ENCODE measurements at places on chromosomes 6 and 20.

GRCh38 chr20:5859608-5860007 lies 90.7 kb downstream of the TRMT6 start:
- no peak for DNase-seq

DNA sequence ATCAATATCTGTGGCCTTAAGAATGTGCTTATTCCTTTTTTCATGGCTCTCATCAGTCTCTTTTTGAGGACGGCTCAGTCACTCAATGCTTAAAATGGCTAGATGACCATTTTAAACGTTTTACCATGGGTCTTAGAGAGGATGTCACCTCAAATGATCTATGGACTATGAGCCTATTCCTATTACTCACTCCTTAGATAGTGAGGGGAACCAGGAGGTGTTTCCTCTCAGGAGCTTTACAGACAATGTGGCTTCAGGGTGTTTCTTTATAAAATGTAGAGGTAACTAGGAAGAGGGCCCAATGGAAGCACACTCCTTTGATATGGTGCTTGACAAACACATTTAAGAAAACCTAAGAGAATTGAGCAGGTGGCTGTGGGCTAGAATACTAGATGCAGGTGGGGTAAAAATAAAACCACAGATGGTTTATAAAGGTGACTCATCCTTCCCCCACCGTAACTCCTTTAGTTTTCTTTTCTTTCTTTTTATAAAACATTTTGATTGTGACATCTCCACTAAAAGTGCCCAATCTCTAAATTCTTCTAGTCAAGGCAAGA lies 1.5 kb upstream of the TMEM200A start:
- no peak for DNase-seq

DNA sequence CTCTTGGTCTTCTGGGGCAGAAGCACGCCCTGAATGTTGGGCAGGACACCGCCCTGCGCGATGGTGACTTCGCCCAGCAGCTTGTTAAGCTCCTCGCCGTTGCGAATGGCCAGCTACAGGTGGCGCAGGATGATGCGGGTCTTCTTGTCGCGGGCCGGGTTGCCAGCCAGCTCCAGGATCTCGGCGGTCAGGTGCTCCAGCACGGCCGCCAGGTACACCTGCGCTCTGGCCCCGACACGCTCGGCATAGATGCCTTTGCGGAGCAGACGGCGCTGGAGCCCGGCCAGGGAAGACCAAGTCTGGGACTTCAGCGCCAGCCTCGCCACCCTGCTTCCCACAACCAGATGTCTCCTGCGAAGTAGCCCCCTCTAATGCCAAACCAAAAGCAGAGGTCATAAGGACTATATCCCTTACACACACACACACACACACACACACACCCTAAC lies 8.0 kb upstream of the SLC17A3 start:
- DNase-seq, result peak; percentile 3

- no peak for DNase-seq
Measured at GRCh38 chr6:19037607-19038006, 650.5 kb downstream of the RNF144B start.

DNA sequence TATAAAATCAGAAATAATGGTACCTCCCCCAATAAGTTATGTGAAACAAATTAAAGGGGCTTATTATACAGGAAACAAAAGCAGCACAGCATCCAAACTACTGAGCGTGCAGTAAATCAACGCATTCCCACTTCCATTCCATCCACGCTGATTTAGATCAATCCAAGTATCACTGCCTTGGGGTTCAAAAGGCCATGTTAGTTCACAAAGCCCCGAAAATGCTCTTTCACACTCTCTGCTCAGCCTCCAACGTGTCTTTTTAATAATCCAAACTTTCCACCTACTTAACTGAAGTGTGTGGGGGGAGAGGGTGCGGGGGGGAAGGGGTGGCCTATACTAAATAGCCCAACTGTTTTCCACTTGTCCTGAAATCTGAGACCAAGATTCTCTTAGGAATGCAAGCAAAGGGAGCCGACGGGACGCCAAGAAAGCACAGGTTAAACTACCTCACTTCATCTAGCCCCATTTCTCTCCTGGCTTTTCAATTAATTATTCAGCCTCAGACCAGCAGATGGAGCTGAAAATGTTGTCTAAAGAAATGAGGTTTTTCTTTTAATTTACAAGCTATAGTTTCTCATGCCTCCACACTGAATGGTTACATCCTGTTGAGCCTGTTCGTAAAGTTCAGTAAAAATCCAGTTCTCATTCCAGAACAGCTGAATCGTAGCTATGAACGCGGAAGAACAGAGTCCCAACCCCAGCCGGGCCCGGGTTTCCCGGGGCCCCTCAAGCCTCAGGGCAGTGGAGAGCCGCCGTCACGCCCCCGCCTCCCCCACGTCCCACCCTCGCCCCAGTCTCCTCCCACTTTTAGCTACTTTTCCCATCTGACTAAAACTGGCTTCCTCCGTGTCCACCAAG lies 1.0 kb upstream of the NXT1 start:
- DNase-seq, result peak; percentile 61

DNA sequence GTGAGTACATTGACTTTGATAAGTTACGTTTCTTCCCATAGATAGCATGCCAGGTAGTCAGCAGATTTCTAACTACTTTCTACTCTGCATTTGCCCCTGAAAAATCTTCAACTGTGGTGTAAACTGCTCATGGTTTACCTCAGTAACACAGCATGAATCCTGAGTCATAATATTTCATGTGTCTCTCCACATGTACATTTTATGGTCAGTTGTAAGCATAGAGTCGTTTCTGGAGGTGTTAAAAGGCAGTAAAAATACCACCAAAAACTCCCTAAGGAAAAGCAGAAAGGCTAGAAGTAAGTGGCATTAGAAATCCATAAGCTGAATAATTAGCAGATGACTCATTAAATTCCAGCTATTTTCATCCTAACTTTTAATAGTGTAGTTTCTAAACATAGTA lies 4.1 kb upstream of the GPR63 start:
- DNase-seq, result no peak

DNA sequence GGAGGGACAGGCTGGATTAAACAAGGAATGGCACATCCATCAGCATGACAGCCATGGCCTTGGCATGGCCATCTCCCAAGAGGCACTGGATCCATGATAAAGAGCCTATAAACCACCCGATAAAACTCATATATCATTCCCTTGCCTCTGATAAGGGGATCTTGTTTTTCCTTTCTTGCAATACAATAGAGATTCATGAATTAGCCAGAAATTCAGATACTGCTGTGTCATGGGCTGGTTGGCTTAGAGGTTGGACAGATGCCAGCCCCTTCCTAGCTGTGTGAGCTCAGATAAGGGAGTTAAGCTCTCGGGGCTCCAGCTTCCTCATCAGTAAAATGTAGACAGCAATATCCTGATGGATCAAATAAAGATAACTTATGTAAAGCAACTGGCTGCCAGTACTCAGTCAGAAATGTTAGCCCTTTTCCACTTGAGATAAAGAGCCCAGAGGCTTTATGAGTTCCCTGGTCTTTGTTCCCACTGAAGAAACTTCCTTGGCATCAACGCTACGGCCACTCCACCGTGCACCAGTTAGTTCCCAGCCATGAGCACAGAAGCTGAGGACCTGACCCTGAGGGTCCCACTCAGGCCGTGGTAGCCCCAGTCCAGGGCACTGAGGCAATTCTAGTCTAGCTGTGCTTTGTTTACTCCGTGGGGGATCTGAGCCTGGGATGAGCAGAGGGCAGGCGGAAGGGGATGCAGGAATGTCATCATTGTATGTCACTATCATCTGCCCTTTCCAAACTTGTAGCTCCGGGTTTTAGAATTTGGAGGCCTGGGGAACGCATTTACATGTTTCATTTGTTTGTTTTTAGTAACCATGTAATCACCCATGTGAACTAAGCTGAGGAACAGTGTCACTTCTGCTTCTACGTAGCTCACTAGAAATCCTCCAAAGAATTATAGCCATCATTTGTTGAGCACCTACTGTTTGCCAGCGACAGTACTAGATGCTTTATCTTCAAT lies 67.2 kb upstream of the TBC1D7 start:
- DNase-seq, result no peak

- no peak for DNase-seq
Measured at GRCh38 chr20:48197066-48197465, 411.8 kb upstream of the SULF2 start.

GRCh38 chr6:46419576-46420002 lies 71.7 kb downstream of the RCAN2 start:
- DNase-seq, result no peak

DNA sequence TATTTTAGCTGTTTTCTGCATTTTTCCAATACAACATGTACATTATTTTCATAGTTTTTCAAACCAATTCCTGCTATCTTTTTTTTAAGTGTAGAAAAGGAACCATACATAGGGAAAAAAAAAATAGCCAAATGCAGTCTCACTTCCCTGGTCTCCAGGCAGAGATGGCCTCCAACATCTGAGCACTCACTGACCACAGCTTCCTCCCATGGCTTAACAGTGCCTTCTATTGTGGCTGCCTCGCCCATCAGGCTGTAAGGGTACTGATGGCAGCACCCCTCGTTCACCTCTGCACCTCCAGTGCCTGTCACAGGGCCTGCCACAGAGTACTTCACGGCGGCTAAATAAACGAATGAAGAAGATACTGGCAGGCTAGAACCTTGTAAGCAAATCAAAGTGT lies 591.1 kb downstream of the PTPRT start:
- no peak for DNase-seq

DNA sequence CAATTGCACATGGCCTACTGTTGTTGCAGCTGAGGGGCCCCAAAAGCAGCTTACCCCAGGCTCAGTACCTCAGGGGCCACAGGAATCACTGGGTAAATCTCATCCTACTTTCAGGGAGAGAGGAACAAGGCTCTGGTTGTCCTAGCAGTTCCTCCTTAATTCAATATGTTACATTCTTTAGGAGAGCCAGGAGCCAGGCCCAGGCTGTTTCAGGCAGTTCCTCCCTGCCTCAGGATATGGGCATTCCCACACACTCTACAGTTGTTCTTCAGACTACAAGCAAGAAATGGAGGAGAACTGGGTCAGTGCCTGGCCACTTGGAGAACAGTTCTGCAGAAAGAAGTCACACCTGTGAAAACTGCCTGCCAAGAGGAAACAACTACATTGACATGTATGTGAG lies 9.6 kb upstream of the BTN3A2 start:
- no peak for DNase-seq

GRCh38 chr20:61991476-61991875 lies 74.2 kb downstream of the TAF4 start:
- DNase-seq, result no peak

Measured in stimulated activated CD4-positive, alpha-beta T cell treated with anti-CD3 and anti-CD28 coated beads, Interleukin-12 subunit alpha, Interleukin-12 subunit beta, amount 100 ng/mL, for 24 hours (primary cell).